HS-27A (cell line): ENCODE measurements at places on chromosomes 7 and 10.

DNA sequence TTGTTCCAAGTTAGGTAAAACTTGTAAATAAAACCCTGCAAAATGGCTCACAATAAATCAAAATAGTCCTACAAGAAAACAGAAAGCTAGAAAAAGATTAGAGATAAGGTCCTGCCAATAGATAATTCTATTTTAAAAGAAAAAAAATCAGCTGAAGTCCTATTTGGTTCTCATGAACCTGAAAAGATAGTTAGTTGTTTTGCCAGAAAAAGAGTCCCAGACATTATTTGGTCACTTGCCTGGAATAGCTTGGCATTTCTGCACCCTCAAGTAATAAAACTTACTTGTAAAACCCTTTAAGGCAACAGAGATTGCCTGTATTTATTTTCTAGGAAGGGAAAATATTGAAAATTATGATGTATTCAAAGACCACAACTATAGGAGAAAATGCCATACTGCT, 47.7 kb downstream of the LRRN3 start:
- no peak for DNase-seq

DNA sequence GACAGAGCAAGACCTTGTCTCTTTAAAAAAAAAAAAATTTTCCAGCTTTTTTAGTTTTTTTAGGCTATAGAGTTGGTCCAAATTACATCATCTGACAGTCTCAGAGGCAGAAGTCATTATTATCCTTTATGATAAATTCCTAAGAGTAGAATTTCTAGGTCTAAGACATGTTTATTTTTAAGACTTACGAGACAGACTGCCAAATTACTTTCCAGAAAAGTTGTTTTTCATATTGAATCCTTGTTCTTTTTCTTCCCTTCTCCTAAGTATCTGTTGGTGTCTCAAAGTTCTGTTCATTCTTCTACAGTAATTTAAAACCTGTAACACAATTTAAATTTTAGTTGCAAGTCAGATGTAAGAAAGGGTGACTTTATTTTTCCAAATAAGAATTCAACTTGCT, 421.4 kb downstream of the GALNT17 start:
- no peak for DNase-seq

DNA sequence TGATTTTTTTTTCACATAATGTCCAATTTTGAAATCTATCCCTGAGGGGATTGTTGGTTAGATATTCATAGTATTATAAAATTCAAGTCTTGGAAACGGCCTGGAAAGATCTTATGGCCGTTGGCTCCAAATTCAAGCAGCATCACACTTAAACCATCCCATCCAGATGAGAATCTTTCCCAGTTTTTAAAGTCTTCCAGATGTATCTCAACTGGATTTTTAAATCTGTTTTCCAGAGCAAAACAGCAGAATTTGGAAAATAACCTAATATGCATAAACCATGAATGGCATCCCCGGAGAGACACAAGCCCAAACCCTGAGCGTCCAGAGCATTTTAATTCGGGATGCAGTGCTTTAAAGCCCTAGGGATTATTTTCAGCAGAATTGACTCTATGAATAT, 208.2 kb upstream of the PRKCQ start:
- no peak for DNase-seq

GRCh38 chr10:9229702-9230244, 1175.3 kb downstream of the GATA3 start:
- DNase-seq, result no peak

- no peak for DNase-seq
These were observed 4.4 kb upstream of the HOXA2 start for GRCh38 chr7:27106901-27107240.
